NCI-H1436 treated with DMSO at 0.1 percent for 48 hours (cell line): ENCODE measurements at places on chromosomes 16 and 17.

GRCh38 chr17:14197586-14197985 lies 39.1 kb downstream of the CDRT15 start:
- DNase-seq = peak; percentile 46

- DNase-seq = no peak
These were observed 18.8 kb downstream of the NUBP1 start for GRCh38 chr16:10762336-10763016.

GRCh38 chr16:30786115-30786935 lies 680 bp downstream of the ZNF629 start:
- no peak for DNase-seq

DNA sequence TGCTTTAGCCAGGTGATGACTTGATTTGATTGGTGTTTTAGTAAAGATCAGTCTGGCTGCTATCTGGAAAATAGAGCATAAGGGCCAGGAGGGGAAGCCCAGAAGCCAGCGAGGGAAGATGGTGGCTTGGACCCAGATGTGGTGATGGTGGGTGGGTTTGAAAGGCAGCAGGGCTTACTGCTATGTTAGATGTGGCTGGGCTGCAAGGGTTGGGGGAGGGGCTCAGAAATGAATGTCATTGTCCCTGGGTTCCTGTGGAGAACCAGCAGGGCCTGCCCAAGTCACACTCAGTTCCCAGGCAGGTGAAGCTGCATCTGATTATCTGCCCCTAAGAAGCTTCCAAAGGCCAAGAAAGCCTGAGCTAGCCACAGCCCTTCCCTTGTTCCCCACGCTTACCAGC lies 71.7 kb upstream of the BRD7 start:
- DNase-seq = no peak

DNA sequence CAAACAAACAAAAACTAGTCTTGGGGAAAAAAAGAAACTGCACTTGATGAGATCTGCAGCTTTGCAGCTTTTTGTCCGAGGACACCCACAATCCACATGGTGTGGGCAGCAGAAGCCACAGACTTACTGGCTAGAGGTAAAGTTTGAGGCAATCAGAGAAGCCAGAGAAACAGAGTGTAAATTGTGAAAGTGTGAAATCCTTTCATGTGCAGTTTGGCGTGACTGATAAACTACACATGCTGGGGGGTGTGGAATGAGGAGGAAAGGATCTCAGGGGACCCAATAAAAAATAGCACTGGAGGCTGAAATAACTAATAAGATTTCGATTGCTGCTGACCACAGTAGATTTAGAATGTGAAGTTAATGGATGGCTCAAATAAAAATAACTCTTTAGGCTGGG lies 42.4 kb upstream of the HOXB13 start:
- no peak for DNase-seq

- DNase-seq = no peak
These were observed 1498.3 kb downstream of the CDH11 start for GRCh38 chr16:63623551-63624039.

- no peak for DNase-seq
These were observed 59.1 kb upstream of the CLEC18B start for GRCh38 chr16:74480150-74481029.

DNA sequence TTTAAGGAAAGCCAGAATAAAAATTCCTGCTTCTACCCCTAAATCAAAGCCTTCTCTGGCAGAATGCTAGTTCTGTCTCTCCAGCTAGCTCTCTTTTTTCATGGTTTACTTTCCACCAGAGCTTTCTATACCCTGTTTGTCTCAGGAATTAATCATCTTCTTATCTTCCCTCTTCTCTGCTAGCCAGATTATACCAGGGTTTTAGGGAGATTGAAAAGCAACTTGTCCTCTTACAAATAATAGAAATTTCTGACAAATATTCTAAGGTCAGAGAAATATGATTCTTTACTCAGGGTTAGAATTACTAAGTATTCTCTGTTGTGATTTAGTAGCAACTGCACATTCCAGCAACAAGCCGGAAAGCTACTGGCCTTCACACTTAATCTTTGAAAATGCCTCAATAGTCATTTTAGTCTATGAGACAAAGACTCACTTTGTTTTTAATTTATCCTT lies 166.4 kb downstream of the TANC2 start:
- no peak for DNase-seq

- no peak for DNase-seq
These were observed 60.5 kb downstream of the ZZEF1 start for GRCh38 chr17:4082136-4082924.

DNA sequence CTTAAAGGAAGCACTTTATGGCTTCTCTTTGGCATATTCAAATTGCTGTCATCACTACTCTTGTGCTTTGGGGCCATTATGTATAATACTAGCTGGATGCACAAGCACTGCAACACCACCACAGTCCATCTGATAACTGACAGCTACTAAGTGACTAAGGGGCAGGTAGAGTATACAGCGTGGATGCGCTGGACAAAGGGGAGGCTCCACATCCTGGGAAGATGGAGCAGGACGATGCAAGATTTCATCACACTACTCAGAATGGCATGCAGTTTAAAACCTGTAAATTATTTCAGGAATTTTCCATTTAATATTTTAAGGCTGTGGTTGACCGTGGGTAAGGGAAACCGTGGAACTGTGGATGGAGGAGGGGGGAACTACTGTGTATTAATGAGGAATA lies 25.0 kb downstream of the MPRIP start:
- DNase-seq = no peak

- no peak for DNase-seq
These were observed 24.7 kb downstream of the WIPF2 start for GRCh38 chr17:40243761-40244160.

- no peak for DNase-seq
These were observed 88.8 kb downstream of the ZDHHC7 start for GRCh38 chr16:84922351-84923120.

GRCh38 chr17:30238387-30239088 lies 3.0 kb upstream of the SLC6A4 start:
- DNase-seq = no peak

DNA sequence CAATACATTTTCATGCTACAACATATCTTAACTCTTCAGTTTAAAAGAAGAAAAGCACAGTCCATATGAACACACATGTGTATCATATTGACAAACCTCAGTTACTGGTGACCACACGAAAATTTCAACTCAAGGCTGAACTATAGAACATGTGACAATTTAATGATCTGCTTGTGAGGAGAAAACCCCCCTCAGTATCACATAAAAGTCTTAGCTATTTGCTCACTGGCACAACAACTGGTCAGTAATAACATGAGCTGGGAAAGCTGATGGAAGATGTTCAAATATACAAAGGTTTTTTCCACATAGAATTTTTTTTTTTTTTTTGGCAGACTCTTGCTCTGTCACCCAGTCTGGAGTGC lies 19.5 kb downstream of the ZNF652 start:
- DNase-seq = no peak

GRCh38 chr17:8209907-8210760 lies at the start of gene AURKB:
Gene AURKB (minus strand): TSS chr17:8210575. CDS start chr17:8210224, 351 bp downstream.
- DNase-seq = peak; percentile 70

DNA sequence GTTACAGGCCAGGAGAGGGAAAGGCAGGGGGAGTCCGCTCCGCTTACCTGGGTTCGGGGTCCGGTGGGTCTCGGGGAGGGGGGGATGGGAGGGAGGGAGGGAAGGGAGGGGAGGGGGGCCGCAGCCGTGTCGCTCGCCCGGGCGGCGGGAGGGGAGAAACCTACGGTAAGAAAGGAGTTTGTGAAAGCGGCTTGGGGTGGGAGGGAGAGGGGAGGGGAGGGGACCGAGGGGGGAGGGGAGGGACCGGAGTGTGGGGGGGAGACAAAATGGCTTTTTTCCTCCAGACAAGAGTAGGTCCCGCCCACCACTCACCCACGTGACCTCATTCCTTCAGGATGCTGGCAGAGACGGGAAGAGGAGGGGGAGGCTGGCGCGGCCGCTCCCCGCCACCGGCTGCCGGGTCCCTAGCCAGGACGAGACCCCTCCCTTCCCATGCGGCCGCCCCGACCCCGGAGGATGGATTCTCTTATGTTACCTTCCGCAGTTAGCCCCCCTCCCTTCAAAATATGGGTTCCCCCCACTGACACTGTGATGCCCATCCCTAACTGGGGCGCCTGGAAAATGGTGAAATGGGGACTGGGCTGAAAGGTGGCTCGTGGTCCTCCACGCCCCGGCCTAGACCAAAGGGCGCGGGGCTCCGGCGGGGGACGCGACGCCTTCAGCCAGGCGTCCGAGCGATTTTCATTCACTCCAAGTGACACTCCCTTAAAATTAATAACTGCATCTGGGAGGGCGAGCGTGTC lies at the start of gene PCGF2:
Gene PCGF2, minus strand, starts transcription at position 188 of the 743 bp plus-strand sequence. CDS start 7,934 bp downstream, outside the sequence.
- DNase-seq = peak; percentile 77

- no peak for DNase-seq
These were observed 1.2 kb downstream of the ASGR1 start for GRCh38 chr17:7177954-7178477.

DNA sequence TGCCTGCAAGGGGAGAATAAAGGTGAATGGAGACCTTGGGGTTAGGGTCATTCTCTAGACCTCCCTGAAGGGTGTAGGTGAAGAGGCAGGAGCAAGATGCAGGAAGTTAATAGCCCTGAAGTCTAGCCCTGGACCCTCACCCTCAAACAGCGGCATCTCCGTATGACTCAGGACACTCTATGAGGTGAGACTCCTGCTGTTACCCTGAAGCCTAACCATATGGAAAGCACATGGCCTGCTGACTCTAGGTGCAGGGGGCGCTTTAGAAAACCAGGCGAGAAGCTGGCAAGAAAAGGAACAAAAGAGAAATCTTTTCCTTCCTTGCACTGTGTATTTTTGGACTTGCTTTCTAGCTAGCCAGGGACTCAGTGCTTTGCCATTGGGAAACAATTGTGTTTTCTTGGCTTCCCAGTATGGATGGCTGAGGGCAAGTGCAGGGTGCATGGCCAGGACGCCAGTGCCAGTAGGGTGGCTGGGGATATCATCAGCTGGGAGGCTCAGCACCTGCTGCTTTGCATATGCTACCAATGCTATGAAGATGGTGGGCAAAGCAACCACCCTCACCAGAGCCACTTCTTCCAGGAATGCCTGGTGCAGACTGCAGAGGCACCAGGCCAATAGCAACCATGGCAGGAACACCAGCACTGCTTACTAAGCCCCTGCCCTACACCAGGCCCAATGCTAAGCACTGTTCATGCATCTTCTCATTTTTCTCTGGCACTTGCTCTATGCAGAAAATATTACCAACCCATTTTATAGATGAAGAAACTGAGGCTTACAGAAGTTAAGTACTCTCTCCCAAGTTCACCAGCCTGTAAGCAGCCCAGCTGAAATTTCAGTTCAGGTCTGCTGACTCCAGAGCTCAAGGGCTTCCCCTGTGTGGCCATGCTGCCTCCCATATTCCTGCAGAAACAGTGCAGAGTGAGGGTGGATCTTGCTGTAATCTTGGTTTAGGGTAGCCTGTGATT lies 425.1 kb downstream of the SLC39A11 start:
- DNase-seq = no peak

GRCh38 chr17:14428648-14429029 lies 127.8 kb downstream of the HS3ST3B1 start:
- no peak for DNase-seq

DNA sequence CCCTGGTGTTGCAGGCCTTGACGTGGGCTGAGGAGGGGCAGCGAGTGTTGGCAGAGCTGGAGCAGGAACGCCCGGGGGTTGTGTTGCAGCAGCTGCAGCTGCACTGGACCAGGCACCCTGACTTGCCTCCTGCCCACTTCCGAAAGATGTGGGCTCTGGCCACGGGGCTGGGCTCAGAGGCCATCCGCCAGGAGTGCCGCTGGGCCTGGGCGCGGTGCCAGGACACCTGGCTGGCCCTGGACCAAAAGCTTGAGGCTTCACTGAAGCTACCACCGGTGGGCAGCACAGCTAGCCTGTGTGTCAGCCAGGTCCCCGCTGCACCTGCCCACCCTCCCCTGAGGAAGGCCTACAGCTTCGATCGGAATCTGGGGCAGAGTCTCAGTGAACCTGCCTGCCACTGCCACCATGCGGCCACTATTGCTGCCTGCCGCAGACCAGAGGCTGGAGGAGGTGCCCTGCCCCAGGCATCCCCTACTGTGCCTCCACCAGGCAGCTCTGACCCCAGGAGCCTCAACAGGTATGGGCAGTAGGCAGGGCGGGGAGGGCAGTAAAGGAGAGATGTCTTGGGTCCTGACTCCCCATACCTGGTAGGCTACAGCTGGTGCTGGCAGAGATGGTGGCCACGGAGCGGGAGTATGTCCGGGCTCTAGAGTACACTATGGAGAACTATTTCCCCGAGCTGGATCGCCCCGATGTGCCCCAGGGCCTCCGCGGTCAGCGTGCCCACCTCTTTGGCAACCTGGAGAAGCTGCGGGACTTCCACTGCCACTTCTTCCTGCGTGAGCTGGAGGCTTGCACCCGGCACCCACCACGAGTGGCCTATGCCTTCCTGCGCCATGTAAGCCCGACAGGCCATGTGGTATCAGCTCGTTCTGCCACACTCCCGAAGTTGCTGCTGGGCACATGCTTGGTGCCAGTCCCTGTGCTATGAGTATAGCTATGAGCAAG lies 5.6 kb downstream of the PLEKHG4 start:
- DNase-seq = no peak

DNA sequence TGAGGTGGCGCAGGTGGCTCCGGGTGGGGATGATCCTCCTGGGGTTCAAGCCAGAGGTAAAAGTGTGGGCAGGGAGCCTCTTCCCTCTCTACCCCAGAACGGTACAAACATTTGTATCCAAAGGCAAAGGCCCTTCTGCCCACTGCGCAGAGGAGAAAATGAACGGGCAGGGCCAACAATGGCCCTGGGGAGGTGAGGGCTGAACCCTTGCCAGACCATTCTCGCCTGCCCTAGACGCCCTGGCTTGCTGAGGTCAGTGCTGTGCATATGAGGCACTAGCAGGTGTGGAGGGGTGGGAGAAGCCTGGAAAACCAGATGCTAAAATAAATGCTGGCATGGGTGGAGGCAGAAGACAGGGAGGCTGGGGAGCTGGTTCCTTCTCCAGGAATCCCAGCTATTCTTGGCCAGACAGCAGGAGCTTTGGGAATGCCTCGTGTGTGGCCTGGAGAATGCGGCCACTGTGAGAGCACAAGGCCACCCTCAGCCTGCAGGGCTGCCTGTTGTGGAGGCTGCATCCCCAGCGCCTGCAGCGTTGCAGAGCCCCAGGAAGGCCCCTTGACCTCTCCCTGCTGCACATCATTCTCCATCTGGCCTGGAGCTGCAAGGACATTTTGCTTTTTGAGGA lies 4.5 kb downstream of the C17orf50 start:
- DNase-seq = no peak

GRCh38 chr17:61366715-61367413 lies 32.8 kb upstream of the TBX2 start:
- no peak for DNase-seq

- DNase-seq = no peak
These were observed 8.1 kb upstream of the TMEM100 start for GRCh38 chr17:55730808-55731207.

GRCh38 chr16:21167360-21167759 lies 8.9 kb downstream of the LDAF1 start:
- no peak for DNase-seq

- peak; percentile 87 for DNase-seq
These were observed 6.8 kb downstream of the KIF19 start for GRCh38 chr17:74332763-74333283.

GRCh38 chr16:19203374-19203966 lies 35.4 kb downstream of the SYT17 start:
- DNase-seq = no peak

GRCh38 chr17:15440347-15440746 lies 27.1 kb downstream of the CDRT4 start:
- DNase-seq = no peak

- DNase-seq = no peak
These were observed 4.7 kb downstream of the CORO1A start for GRCh38 chr16:30187971-30188561.

GRCh38 chr17:61806936-61807335 lies 56.4 kb downstream of the BRIP1 start:
- no peak for DNase-seq

GRCh38 chr17:61784510-61784909 lies 78.8 kb downstream of the BRIP1 start:
- DNase-seq = no peak

- DNase-seq = no peak
These were observed 378.6 kb upstream of the C16orf82 start for GRCh38 chr16:26688105-26688504.
